ENCODE measurements at places on chromosomes 3 and 15.

GRCh38 chr15:71301958-71302621, 186.8 kb downstream of the THSD4 start:
- no peak for DNase-seq

GRCh38 chr3:54862526-54862925, 65.3 kb downstream of the LRTM1 start:
- no peak for DNase-seq

GRCh38 chr3:168459226-168459784, 363.6 kb upstream of the GOLIM4 start:
- no peak for DNase-seq

DNA sequence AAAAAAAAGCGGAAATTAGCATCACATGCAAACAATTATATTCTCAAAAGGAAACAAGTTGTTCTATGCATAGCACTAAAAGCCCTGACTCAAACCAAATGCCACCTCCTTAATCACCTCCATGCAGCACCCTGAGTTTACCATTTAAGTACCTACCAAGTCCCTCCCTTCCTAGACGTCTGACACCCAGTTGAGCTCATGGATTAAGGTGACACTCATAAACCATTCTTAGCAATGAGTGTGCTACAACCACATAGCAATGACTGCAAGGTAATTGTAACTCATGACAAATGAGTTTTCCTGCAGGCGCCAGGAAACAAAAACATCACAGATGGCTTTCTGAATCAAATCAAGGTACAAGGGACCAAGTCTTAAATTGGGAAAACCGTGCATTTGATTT, 32.0 kb downstream of the WWTR1 start:
- no peak for DNase-seq

GRCh38 chr15:88028024-88028423, 228.5 kb downstream of the NTRK3 start:
- no peak for DNase-seq

DNA sequence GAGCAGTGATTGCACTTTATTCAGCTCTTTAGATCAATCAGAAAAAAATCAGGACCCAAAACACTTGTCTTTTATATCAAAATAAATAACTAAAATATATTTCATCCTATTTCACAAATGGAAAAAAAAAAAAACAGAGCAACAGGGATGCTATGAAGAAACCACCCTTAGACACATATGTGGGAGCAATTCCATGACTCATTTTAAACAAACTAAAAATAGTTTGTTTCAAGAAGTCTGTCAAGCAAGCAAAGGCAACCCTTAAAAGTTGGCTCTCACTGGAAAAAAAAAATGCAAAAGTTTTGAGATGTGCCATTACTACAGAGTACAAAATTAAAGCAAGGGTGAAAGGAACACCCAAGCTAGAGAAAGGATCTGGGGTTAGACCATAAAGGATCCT, 5.7 kb downstream of the ATP13A3 start:
- no peak for DNase-seq

DNA sequence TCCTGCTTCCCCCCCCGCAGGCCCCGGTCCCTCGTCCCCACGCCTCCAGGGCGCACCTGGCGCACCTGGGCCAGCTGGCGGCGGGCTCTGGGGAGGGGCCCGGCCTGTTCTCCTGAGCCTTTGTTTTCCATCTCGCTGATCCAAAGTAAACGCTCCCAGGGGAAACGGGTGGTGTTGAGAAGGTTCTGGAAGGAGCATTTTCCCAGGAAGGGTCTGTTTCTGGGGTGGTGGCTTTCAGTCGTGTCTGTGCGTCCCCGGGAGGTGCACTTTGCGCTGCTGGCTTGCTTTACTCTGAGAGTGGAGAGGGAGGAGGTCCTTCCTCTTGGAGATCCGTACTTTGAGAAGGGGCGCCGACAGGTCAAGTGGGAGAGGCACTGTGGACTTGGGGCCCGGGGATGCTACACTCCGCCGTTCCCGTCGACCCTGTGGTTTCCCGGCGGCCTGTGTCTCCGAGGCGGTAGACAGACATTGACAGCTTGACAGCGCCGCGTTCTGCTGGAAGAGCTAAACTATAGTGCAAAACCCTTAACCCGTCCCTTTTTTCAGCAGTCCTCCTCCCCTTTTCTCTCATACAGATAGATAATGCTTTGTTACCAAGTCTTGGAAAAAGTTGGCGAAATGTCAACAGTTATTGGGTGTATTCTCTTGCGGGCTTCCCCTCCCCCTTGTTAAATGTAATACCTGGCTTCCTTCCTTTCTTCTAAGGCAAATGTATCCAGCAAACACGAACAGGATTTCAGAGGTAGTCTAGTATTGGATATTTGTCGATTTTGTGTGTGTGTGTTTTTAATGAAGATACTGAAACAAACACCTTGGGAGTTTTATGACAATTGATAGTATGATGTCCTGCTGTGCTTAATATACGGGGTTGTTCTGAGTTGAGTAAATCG, 6.5 kb downstream of the TPM1 start:
- no peak for DNase-seq

DNA sequence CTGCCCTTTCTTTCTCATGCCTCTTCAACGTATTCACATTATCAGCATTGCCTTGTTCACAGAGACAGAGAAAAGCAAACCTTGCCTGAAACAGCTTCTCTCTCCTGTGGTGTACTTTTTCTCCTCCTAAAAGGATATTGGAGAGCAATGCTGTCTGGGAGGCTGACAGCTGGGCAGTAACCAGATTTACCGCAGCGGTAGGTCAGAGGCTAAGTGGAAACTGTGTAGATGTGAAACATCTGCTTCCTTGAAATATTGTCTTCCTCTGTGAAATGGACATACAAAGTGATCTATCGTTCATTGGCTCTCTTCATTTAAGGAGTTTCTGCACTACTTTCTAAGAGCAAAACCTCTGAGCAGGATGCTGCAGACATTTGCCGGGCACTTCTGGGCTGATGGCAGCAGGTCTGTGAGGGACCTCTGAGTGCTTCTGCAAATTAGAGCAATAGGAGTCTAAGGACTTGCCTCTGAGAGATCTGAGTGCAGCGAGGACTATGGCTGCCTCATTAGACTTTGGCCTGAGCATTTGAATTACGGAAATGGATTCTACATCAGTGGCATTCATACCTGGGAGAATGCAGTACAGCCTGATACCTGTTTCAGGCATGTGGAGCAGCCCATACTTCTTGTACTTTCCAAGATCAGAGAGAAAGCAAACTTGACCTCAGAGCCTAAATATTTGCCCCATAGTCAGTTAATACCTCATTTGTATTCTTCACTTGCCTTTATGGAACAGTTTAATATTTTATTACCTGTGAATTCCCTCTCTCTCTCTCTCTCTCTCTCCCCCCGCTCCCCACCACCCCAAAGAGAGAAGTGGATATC, 260.5 kb upstream of the TPRG1 start:
- DNase-seq: no peak

GRCh38 chr15:100712226-100712625, 109.8 kb downstream of the ASB7 start:
- DNase-seq: no peak

DNA sequence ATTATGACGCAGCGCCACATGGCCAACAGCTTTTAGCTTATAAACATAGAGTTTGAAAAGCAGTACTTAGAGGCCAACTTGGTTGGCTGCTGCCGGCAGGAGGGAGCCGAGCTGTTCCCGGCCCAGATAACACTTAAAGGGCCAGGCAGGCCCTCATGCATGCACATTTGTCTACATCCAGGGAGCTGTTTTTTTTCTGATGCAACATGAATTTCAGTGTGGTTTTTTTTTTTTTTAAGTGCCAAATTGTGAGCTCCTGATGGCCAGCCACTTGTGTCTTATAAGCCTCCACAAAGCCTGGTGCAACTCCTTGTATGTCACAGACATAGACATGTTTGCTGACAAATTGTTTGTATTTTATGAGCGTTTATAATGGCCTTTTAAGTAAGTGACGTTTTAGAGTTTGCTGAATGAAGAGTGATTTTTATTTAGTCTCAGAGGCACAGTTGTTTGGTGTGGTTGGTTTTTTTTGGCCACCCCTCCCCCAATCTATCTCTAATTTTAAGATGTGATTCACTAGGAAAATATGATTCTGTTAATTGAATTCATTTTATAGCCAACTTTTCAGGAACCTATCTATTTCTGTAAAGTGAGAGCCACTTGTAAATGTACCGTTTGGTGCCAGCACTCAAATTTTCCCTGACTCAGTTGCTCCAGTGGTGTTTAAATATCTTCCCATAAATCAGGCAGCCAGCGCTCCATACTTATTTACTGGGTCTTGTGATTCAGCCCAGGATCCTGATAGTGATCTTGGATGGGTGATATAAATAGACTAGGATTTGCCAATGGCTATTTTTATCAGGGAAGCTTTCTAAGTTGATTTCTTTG, 134.3 kb downstream of the VGLL4 start:
- DNase-seq: peak; percentile 84

DNA sequence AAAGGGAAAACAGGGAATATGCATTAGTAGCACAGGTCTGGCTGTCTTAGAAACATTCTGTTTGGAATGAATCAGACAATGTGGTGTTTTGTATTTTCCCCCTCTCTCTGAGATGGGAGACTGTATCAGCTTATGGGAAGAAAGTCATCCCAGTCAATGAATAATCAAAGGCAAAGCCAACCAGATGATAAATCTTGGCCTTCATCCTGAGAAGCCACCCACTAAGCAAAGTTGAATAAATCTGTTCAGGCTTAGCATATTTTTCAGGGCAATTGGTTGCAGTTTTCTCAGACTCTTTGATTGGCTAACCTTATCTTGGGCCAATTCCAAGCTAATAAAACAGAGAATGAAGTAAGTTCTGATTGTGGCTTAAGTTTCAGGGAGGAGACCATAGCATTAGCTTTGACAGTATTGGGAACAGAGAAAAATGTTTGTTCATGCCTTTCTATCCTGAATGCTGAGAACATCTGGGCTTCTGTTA, 63.6 kb upstream of the ARL8B start:
- DNase-seq: peak; percentile 65

- DNase-seq: no peak
These were observed 61.8 kb downstream of the SATB1 start for GRCh38 chr3:18363338-18363737.

DNA sequence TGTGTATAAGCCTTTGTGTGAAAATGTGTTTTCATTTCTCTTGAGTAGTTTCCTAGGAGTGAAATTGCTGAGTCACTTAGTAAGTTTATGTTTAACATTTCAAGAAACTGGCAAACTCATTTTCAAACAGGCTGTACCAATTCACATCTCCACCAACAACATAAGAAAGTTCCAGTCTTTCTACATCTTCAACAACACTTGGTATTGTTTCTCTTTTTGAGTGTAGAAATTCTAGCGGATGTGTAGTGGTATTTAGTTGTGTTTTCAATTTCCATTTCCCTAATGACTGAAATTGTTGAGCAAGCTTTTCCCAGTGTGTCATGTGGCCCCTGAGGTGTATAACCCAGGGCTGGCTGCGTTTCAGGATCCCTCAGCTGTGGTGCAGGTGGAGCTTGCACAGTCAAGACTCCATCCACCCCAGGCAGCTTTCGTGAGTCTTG, 258.5 kb downstream of the PDCD6IP start:
- DNase-seq: no peak

- no peak for DNase-seq
These were observed 562 bp downstream of the ADGRG7 start for GRCh38 chr3:100609963-100610362.

GRCh38 chr3:146072824-146073223, 88.2 kb downstream of the PLOD2 start:
- DNase-seq: no peak

DNA sequence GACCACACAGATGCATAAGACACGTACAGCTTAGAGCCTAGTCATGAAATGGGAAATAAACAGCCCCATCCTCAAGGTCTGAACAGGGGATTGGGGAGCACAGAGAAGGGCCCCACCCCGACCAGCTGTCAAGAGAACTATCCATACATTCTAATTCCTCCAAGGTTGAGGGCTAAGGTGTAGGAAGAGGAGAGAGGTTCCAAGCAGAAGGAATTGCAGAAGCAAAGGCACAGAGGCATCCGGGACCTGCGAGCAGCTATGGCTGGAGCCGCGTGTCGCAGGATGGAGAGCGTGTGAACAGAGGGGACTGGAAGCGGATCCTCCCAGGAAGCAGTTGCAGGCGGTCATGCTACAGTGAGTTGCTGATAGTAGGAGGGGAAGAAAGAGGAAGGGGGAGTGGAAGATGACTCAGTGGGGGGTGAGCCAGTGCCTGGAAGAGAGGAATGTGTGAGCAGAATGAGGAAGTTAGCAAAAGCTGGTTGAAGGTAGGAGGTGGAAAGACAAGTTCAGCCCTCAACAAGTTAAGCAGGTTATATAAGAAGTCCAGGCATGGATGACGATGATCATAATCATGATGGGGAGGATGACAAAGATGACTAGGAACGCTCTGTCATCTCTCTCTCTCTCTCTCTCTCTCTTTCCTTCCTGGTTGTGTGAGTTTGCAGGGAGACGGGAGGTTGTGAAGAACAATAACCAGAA, 89.7 kb downstream of the LIPC start:
- peak; percentile 43 for DNase-seq

DNA sequence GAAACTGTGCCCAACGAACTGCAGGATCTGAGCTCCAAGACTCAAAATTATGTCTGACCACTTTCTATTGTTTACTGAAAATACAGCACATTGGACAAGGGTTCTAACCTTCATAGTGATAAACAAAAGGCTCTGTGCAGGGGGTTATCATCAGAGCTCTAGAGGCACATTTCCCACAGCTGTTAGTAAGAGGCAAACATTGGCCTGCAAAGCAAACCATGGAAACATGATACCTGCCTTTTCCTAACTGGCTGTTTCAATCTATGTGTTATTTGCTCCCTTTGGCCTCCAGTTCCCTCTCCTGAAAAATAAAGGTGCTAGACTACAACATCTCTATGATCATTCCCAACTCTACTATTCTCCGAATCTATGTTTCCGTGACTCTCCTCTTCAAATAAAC, 159.7 kb upstream of the ARHGEF26 start:
- no peak for DNase-seq

DNA sequence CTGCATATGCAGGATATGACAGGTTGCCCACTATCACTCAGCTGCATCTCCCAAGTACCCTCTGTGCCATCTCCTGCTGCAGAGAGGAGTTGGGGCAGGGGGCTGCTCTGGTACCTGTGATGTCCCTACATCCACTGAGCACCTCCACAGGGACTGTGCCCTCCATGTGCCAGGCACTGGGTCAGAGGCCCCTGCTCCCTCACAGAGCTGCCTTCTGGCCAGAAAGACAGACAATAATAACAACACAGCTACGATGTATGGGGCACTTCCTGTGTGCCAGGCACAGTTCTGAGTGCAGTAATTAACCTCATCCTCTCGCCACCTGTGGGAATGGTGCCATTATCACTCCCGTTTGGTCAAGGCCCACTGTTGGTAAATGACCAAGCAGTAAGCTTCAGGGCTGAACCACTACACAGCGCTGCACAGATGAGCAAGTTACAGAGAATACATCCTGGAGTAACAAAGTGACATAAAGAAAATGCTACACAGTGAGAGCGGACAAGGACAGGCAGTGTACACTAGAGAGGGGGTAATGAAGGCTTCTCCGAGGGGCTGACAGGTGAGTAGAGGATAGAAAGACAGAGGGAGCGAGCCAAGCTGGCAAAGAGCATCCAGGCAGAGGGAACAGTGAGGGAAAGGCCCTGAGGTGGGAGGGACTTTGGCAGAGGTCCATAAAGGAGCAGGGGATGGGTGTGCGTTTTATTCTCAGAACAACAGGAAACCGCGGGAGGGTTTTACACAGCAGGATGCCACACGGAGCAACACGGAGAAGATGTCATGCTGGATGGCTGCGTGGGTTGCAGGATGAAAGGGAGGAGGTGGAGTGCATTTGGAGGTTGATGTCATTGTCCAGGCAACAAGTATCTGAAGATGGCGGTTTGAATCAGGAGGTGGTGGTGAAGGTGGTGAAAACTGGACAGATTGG, 13.6 kb downstream of the WNT7A start:
- no peak for DNase-seq

- no peak for DNase-seq
These were observed 717.2 kb upstream of the UBE2E2 start for GRCh38 chr3:22485954-22486353.

Measured in HFF-Myc (cell line).